AG04450 (cell line): ENCODE measurements at places on chromosomes 11 and 22.
A peak's percentile ranks its signal among the peaks of the same experiment; 100 is the strongest.

- no peak for DNase-seq
Measured at GRCh38 chr22:43289976-43290721, 53.0 kb downstream of the SCUBE1 start.

DNA sequence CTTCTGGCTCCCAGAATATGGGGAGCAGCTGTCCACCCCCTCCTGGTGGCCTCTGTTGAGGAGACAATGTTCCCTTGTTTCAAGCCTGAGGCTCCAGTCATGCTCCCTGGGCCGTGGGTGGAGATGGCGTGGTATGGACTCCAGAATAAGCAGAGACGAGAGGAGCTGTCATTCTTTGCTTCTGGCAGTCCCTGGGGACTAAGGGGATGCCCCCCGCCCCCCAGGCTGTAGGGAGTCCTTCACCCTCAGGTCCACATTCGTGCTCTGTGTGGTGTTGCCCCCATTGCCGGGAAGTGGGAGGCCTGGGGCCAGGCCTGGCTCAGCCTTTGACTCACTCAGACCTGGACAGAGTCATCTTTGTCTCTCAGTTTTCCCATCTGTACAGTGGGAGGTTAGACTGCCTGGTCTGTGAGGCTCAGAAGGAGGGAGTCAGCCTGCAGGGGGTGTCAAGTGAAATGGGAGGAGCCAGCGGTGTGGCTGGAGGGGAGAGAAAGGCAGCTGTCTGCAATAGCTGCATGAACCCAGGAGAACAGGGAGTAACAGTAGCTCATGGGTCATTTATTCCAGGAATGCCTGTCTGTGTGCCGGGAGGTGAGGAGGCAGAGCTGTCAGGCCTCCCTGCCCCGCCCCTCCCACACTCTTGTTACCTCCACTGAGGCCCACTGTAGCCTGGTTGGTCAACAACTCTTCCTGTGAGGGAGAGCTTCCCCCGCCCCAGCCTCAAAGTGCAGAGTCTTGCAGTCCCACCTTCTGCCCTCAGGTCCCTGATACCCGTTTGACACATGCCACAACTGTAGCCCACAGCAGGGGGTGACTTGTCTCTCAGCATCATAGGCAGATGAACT is 6.3 kb downstream of the ARHGEF17 start:
- no peak for DNase-seq

GRCh38 chr22:36052505-36052941 is 23.9 kb upstream of the RBFOX2 start:
- DNase-seq, result no peak

DNA sequence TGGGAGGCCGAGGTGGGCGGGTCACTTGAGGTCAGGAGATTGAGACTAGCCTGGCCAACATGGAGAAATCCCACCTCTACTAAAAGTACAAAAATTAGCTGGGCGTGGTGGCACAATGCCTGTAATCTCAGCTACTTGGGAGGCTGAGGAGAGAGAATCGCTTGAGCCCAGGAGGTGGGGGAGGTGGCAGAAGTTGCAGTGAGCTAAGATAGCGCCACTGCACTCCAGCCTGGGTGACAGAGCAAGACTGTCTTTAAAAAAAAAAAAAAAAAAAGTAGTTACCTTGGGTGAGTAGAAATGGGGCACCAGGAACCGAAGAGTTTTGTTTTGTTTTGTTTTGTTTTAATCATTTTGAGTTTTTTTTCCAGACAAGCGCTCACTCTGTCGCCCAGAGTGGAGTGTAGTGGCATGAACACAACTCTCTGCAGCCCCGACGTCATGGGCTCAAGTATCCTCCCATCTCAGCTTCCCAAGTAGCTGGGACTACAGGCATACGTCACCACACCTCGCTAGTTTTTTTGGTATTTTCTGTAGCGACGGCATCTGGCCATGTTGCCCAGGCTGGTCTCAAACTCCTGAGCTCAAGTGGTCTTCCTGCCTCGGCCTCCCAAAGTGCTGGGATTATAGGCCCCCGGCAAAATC is 15.8 kb downstream of the THAP12 start:
- no peak for DNase-seq

DNA sequence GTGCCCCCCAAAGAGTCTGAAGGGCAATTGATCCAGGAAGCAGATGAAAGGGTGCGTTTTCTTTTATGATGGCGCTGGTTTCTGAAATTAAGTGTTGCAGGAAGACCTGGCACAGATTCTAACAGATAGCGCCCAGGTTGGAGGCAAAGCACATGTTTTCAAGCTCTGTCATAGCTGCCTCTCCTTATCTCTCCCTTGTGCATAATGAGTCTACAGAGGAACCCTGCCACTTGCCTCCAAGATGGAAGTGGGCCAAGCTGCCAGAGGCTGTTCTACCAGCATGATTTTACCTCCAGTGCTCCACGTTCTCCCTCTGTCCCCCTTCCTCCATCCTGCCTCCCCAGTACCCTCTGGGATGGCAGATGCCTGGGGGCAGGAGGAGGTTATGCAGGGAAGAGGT is 30.0 kb upstream of the TLCD5 start:
- no peak for DNase-seq

GRCh38 chr11:102495161-102496042 is 35.1 kb downstream of the MMP7 start:
- DNase-seq, result peak; percentile 75

GRCh38 chr11:59145534-59145933 is 2.9 kb downstream of the FAM111A start:
- DNase-seq, result no peak

GRCh38 chr11:134634897-134635831 is 223.1 kb upstream of the B3GAT1 start:
- no peak for DNase-seq

DNA sequence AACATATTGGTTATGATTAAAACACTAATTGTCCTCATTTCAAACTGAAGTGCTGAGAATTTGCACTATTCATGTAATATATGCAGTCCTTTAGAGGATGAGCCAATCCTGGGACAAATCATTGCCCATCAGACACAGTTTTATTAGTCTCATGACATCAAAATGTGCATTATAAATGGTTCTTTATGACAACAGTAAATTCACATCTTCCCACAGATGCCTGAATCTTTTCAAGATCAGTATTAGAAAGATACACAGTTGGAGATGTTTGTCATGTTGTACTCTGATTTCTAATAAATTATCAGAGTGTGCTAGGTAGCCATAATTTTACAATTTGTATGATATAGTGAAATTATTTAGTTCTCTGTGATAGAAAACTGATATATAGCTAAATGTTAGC is 813.5 kb downstream of the FAM181B start:
- DNase-seq, result no peak

DNA sequence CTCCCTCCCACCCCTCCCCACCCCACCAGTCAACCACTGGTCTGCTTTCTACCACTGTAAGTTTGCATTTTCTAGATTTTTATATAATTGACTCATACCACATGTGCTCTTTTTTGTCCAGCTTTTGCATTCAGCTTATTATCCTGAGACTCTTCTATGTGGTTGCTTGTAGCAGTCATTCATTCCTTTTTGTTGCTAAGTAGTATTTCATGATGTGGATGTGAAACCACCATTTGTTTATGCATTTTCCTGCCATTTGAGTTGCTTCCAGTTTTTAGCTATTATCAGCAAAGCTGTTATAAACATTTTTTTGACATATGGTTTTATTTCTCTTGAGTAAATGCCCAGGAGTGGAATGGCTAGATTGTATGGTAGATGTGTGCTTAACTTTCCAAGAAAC is 77.0 kb upstream of the FGF3 start:
- no peak for DNase-seq

- DNase-seq, result no peak
Measured at GRCh38 chr11:7691759-7692350, 14.4 kb downstream of the OVCH2 start.

- no peak for DNase-seq
Measured at GRCh38 chr11:82732734-82733443, 775 bp downstream of the FAM181B start.

DNA sequence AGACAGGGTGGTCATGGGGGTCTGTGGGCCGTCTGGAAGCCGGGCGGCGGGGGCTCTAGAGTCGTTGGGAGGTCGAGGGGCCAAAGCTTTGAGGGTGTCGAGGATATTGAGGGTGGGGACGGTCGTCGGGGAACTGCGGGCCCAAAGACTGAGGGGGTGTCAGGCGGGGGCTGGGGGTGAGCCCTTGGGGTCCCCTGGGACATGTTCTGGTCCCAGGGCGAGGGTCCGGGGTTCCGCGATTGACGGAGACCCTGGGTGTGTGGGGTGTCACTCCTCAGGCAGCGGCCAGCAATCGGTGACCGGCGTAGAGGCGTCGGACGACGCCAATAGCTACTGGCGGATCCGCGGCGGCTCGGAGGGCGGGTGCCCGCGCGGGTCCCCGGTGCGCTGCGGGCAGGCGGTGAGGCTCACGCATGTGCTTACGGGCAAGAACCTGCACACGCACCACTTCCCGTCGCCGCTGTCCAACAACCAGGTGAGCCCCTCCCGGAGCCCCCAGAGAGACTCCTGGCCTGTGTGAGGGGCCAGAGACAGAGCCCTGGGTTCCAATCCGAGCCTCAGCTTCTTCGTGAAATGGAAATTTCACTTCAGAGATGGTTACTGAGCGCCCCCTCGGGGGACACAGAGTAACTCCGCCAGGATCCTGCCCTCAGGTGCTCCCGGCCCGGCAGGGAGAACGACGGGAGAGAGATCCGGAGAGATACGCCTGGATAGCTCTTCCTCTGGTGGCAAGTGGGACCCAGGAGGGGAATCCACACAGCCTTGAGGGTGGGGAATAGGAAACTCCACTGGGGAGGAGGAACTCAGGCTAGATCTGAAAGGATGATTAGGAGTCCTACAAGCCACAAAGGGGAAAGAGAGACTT is 714 bp downstream of the SDF2L1 start:
- DNase-seq, result no peak

DNA sequence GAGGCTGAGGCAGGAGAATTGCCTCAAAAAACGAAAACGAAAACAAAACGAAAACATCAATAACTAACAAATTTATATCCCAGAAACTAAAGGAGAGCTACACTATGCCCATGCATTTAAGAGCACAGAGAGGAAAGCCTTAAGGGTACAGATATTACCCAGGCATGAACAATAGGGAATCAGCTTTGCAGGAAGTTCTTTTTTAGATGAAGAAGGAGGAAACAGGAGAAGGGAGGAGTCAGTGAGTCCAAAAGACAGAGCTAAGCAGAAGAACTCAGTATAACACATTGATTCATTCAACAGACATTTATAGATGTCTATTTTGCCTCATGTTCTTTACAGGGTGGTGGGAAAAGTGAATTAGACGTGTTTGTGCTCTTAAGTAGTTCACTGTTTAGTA is 8.3 kb downstream of the MRPL17 start:
- no peak for DNase-seq

- no peak for DNase-seq
Measured at GRCh38 chr11:86464509-86465221, 90.0 kb downstream of the CCDC81 start.

GRCh38 chr11:26227301-26227746 is 104.6 kb upstream of the ANO3 start:
- DNase-seq, result peak; percentile 71

- no peak for DNase-seq
Measured at GRCh38 chr22:47201186-47201995, 438.9 kb downstream of the TBC1D22A start.

GRCh38 chr22:36977947-36978660 is 41.1 kb downstream of the TST start:
- peak; percentile 49 for DNase-seq

GRCh38 chr22:35911877-35912276 is 116.7 kb downstream of the RBFOX2 start:
- DNase-seq, result no peak

DNA sequence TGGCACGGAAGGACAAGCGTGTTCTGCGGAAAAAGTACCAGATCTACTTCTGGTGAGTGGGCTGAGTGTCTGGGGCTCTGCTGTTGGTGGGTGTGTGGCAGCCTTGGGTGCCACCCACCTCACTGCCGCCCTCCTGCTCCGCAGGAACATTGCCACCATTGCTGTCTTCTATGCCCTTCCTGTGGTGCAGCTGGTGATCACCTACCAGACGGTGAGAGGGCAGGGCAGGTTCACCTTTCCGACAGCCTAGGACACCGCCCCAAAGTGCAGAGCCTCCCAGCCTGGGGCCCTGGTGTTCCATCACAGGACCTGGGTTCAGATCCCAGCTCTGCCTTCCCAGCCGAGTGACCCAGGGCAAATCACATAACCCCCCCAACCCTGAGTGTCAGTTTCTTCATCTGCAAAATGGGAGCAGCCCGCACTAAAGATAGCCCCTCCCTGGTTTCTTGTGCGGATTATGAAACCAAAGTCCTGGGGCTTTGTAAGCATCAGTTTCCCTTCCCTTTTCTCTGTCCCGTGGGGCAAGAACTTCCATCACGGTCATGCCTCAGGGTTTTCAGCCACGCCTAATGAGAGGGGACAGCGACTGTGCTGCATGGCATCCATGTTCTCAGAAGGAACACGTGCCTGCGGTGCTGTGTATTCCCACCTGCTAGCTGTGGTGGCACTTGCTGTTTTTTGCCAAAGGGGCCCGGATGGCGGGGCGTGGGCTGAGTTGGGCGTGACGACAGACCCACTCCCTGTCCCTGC is 9.8 kb upstream of the TAGLN start:
- DNase-seq, result no peak

- DNase-seq, result no peak
Measured at GRCh38 chr11:18046116-18046777, at the start of gene TPH1. Gene TPH1 (minus strand): TSS chr11:18046269. CDS start chr11:18040762, 5,507 bp downstream.

DNA sequence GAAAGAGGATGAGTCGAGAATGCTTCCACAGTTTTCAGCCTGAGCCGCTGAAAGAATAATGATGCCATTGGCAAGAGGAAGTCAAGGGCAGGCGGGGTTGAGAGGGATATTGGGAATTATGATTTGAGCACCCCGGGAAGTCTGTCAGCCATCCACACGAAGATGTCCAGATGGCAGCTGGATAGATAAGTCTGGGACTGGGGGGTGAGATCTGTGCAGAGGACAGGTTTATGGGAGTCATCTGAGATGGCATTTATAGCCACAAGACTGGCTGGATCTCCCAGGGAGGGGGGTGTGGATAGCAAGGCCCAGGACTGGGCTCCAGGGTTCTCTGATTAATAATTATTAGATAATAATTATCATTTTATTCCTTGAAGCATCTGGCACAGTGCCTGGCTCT is 5.1 kb upstream of the STIP1 start:
- no peak for DNase-seq

- DNase-seq, result no peak
Measured at GRCh38 chr11:12991426-12991825, 17.7 kb upstream of the RASSF10 start.
